Astrocyte of the cerebellum (primary cell): ENCODE measurements at places on chromosomes 6 and 20.
A peak's percentile ranks its signal among the peaks of the same experiment; 100 is the strongest.

- peak; percentile 28 for DNase-seq
Observed at GRCh38 chr6:75147512-75147911, 58.3 kb downstream of the COL12A1 start.

DNA sequence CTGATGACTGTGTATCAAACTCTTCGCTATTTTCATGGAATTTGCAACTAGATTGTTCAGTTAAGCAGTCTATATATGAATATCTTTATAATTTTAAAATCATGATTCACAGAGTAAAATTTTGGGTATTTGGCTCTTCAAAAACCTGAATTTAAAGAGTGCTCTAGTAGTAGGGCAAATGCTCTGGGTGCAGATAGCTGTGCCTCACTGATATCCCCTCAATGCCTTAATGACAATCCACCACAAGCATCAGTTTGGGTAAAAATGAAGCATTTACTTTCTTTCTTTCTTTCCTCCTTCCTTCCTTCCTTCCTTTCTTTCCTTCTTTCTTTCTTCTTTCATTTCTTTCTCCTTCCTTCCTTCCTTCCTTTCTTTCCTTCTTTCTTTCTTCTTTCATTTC is 239.7 kb downstream of the ADGRB3 start:
- no peak for DNase-seq

DNA sequence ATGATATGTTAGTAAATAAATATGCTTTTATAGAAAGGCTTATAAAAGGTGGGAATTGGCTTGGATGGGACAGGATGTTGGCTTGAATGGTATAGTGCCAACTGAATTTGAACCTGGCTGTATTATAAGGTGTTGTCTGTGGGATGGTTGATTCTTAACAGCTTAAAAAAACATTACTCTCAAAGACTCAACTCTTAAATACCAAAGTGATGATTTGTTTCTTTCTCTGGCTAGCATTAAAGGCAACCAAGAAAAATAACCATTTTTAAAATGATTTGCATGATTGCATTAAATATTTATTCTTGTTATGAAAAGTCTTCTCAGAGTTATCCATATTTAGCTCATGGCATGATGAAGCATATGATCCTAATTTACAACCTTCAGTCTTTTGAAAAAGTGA is 216.2 kb downstream of the RIMS1 start:
- no peak for DNase-seq

- DNase-seq = no peak
Observed at GRCh38 chr6:168934660-168935627, 318.7 kb downstream of the THBS2 start.

DNA sequence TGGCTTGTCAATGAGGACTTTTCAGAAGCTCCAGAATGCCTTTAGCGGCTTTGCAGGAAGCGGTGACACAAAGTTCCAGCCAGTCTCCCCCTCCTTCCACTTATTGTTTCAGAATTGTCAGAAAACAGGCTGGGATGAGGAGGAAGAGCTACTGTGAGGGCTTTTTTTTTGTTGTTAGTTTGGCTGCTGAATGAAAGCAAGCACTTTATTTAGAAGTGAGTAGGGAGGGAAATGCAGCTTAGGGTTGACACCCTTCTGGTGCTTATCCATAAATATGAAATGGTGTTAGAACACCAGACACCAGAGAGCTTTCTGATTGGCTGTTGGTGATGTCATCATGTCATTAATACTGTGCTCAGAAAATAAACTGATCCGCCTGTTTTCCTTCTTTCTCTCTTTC is 251.5 kb downstream of the SOX4 start:
- DNase-seq = no peak
